ENCODE measurements at places on chromosomes 7 and 10.

DNA sequence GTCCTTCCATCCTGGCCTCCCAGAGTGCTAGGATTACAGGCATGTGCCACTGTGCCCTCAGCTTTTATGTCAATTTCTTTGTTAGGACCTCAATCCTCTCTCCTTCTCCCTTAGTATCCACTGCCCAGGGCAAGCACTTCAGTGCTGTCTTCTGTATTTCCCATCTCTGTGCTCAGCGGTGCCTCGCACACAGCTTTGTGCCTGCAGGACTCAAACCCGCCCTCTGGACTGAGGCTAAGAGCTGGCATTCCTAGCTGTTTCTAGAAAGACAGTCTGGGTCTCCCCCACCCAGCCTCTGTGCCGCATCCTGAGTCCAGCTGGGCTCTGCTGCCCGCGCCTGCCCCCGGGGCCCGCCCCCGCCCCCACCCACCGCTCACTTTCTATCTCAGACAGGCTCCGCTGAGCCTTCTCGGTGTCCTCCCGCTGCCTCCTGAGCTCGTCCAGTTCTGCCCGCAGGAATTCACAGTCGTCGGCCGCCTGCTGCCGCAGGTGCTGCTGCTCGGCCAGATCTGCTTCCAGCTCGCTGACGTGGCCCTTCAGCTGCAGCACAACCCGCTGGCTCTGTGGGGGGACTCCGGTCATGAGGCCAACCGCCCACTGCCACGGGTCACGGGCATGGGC, 67.3 kb downstream of the SPDYE5 start:
- DNase-seq: no peak

GRCh38 chr10:68082872-68083271, 7.8 kb upstream of the HERC4 start:
- DNase-seq: no peak

DNA sequence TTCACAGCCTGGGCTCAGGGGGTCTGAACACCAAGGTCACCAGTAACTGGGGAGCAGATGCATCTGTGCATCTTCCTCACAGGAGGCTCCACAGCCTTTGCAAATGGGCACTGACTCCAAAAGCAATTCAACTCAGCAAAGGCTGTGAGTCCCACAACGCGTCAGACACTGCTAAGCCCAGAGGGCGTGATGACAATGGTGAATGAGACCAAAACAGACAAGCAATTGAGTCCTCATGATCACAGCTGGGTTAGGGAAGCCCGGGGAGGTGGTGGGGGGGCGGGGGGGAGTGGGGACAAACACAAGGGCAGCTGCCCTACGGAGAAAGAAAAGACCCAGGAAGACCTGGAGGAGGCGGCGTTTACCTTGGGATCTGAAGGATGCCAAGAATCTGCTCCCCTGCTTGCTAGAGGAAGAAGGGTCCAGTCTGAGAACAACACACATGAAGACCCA, 61.6 kb upstream of the RNF32 start:
- DNase-seq: peak; percentile 69

GRCh38 chr7:146054909-146055308, 61.7 kb upstream of the CNTNAP2 start:
- no peak for DNase-seq

- no peak for DNase-seq
These were observed 41.8 kb downstream of the ASZ1 start for GRCh38 chr7:117385363-117386109.

DNA sequence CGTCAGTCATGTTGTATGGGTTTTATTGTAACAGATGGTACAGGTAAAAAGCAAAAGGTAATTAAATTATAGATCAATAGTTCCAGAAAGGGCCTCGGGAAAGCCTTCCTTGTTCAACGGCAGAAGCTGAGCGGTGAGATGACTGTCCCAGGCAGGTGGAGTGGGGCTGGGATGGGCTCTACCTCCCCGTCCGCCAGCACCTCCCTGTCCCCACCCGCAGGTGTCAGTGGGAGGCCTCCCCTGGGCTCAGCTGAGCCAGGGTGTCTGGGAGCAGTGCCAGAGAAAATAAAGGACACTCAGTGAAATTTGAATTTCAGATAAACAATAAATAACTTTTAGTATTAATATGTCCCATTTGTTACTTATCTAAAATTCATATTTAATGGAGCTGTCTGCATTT, 58.9 kb downstream of the CLRN3 start:
- no peak for DNase-seq

GRCh38 chr10:59337201-59337652, 25.1 kb downstream of the FAM13C start:
- DNase-seq: no peak

- no peak for DNase-seq
These were observed 94.4 kb upstream of the KIF5B start for GRCh38 chr10:32150532-32151101.

DNA sequence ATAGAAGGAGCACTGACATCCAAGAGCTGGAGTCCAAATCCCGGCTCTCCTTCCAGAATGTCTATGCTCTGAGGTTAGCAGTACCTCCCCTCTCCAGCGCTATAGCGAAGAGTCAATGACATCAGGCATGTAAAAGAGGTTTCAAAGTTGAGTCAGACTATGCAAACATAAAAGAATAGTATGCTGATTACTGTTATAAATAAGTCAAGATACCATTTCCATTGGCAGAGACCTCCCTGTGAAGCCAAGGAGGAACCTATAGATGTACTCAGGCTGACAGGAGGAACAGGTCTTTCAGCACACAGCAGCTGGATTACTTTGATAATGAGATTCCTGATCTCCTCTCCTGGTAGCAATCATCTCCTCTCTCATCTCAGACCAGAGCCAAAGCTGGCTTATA, 103.9 kb upstream of the EFCAB10 start:
- DNase-seq: no peak

DNA sequence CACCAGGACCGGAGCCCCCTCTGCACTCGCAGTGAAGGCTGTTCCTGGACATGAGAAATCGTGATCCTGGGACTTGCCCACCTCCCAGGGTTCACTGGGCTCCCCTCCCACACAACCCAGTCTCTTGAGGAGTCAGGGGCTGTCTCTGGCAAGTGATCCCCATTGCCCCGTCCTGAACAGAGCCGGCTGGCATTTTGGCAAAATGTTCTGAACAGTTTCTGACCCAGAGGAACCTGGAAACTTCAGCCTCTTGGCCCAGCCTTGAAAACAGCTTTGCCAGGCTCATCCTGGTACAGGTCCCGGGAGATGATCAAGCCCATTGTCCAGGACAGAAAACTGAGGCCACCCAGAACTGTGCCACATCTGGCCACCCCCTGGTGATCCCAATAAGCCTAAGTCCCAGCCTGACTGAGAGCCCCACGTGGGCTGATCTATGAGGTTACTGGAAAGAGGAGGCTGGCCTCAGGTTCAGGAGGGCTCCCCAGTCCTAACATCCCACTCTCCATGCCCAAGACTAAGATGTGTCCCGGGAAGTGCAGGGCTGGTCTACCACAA, 115.7 kb downstream of the OAT start:
- no peak for DNase-seq

GRCh38 chr10:29353305-29353704, 64.4 kb downstream of the LYZL1 start:
- no peak for DNase-seq

DNA sequence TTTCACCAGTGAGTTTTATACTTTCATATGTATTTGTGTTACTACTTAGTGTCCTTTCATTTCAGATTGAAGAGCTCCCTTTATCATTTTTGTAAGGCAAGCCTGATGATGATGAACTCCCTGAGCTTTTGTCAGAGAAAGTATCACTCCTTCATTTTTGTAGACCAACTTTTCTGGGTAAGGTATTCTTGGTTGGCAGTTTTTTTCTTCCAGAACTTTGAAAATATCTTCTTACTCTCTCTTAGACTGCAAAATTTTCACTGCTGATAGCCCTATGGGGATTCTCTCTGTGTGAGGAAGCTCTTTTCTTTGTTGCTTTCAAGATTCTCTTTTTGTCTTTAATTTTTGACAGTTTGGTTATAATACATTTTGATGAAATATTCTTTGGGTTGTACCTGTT, 35.7 kb downstream of the CCDC7 start:
- no peak for DNase-seq

GRCh38 chr10:126458466-126458865, 70.2 kb upstream of the ADAM12 start:
- DNase-seq: no peak

- no peak for DNase-seq
These were observed 81.7 kb upstream of the EFCAB10 start for GRCh38 chr7:105662998-105663397.

DNA sequence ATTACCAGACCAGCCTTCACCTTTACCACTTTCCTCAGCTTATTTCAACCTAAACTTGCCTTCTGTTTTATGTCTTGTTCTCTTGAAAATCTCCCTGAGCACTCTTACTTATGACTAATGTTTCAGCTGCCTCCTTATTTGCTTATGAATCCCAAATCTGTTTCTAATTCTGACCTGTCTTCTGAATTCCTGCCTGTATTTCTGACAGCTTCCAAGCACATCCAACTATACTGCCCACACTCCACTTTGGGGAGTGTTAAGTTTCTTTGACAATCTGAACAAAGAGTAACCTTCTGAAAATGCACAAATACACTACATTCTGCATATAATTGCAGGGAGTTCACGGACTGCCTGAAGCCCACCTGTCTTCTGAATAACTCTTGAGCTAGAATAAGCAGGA, 48.7 kb downstream of the ARMC3 start:
- DNase-seq: no peak

GRCh38 chr7:67019562-67020390, 23.1 kb downstream of the TYW1 start:
- DNase-seq: no peak

- no peak for DNase-seq
These were observed 110.7 kb upstream of the PLXNA4 start for GRCh38 chr7:132687016-132687415.

GRCh38 chr10:62130948-62131347, 137.7 kb downstream of the RTKN2 start:
- DNase-seq: no peak

DNA sequence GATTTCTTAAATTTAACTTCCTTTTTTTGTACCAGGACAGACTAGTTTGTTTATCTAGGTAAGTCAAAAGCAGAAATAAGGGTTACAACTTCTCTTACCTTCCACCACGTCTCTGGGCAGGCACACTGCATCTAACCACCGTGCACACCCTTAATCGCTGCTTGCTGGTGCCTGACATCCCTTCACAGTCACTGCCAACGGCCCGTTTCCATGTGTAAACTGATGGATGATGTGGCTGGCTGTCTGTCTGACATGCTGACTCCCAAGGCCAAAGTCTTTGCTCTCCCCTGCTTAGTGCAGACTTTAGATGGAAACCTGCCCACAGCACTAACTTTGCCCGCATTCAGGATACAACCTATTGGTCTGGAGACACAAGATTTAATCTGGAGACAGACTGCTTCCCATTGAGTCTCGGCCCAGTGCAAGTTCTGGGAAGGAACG, 1.1 kb downstream of the TMEM273 start:
- DNase-seq: no peak

- DNase-seq: no peak
These were observed 82.7 kb upstream of the KLF6 start for GRCh38 chr10:3867454-3868270.

DNA sequence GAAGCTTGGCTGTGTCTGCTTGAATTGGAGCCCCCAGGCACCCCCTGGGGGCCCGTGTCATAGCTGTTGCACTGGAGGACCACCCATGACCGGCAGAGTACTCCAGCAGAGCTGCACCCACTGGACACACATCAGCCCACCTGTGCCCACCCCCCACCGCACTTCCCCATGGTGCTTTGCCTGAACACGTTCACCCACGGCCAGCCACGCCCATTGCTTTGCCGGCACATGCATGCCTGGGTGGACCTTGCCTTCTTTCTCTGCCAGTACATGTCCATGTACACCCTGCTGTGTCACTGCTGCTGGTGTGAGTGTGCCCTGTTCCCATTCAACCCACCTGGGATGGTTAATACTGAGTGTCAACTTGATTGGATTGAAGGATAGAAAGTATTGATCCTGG, 88.7 kb downstream of the SAMD9 start:
- DNase-seq: no peak

DNA sequence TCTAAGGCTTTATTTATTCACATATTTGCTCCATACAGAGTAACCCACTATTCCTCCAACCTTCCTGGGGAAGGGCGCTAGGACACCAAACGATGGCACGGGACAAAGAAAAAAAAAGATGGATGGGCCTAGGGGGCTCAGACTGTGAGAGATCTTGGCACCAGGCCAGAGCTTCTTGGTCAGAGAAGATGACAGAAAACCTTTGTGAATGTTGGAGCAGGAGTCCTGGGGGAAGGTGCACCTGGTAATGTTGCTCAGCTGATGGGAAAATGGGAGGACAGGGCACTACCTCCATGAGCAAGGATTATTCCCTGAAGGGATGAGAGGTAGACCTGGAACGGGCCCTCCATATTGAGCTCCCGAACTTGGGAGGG, 1.4 kb upstream of the SH3PXD2A start:
- no peak for DNase-seq

GRCh38 chr10:6347391-6347951, 144.7 kb downstream of the PFKFB3 start:
- peak; percentile 12 for DNase-seq

DNA sequence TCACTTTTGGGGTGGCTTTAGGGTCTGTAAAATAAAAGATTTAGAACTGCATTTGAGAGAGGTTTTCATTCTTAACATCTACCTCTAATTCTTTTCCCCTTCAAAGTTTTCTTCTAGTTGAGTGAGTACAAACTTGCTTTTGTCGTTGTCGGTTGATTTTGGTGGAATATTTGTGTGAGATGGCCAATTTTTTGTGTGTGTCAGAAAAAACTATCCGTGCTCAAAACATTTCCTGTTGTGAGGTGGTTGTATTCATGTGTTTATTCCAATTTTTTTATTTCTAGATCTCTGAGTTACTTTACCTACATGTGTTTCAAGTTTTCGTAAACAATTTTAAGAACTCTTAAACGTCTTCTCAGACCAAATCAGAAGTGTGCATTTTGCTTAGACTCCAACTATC, 1.6 kb downstream of the AHR start:
- no peak for DNase-seq

- DNase-seq: no peak
These were observed 120.1 kb downstream of the ELAPOR2 start for GRCh38 chr7:86939197-86939814.

- no peak for DNase-seq
These were observed 57.2 kb downstream of the CALML3 start for GRCh38 chr10:5581670-5582566.

GRCh38 chr7:102306916-102307677, 20.4 kb downstream of the SH2B2 start:
- peak; percentile 44 for DNase-seq

GRCh38 chr7:120053390-120053961, 219.5 kb upstream of the KCND2 start:
- DNase-seq: no peak

All from hypothalamus (tissue), 51 donors.